Liver (tissue), 10 donors: ENCODE measurements at places on chromosomes 1 and 21. TPM values are rescaled to one million over a fixed set of nuclear protein-coding genes. Genes with fewer than 3 reads are reported as not detected.
A peak's percentile ranks its signal among the peaks of the same experiment; 100 is the strongest.

The RXFP4 gene
- not detected for total RNA-seq

The S100A14 gene
- 4.4 TPM for total RNA-seq

The PGBD5 gene
- total RNA-seq = 3.2 TPM

- no peak overlapping the region for H3K27ac ChIP-seq
- no peaks in the 10 kb centered on the region for H3K27me3 ChIP-seq
- DNase-seq = no peak
- H3K4me1 ChIP-seq = no peaks in the 10 kb centered on the region
- H3K4me3 ChIP-seq = no peak overlapping the region
These were observed 761.0 kb upstream of the CXADR start for GRCh38 chr21:16751695-16752474.

DNA sequence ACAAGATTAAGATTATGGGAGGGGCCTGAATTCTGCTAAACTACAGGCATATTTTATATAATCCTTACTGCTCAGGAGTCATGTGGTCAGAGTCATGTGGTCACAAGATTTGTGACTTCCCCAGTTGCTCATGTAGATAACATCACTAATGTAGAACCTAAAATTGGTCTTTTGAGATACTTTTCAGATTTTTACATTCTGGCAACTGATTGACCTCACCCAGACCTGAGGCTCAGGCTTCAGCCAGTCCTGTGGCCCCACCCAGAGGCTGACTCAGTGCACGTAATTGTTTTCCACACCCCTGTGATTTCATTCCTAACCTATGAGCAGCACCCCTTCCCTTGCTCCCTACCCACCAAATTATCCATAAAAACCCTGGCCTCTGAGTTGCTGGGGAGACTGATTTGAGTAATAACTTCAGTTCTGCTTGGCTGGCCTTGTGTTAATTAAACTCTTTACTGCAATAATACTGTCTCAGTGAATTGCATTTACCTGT is 41.7 kb upstream of the ZNF326 start:
- DNase-seq = peak; percentile 48
- H3K4me3 ChIP-seq = no peak overlapping the region
- H3K27ac ChIP-seq = no peak overlapping the region
- peaks cover 9% of the 10 kb centered on the region for H3K4me1 ChIP-seq
- no peaks in the 10 kb centered on the region for H3K36me3 ChIP-seq

- no peak overlapping the region for H3K4me3 ChIP-seq
- DNase-seq = no peak
- no peaks in the 10 kb centered on the region for H3K36me3 ChIP-seq
- no peak overlapping the region for H3K27ac ChIP-seq
- peaks cover 6% of the 10 kb centered on the region for H3K4me1 ChIP-seq
These were observed 13.5 kb downstream of the MAP3K21 start for GRCh38 chr1:233340966-233341516.

- peak overlapping the region; percentile 29 for H3K4me3 ChIP-seq
- DNase-seq = no peak
- no peak overlapping the region for H3K27ac ChIP-seq
- peaks cover 40% of the 10 kb centered on the region for H3K36me3 ChIP-seq
- H3K27me3 ChIP-seq = no peaks in the 10 kb centered on the region
These were observed 301 bp upstream of the NUDT17 start for GRCh38 chr1:145845144-145845513.
